ENCODE measurements at places on chromosomes 7 and 10.

GRCh38 chr10:74683067-74683466, 143.3 kb upstream of the KAT6B start:
- no peak for DNase-seq

GRCh38 chr7:44967571-44968446, 11.0 kb downstream of the MYO1G start:
- peak; percentile 13 for DNase-seq

DNA sequence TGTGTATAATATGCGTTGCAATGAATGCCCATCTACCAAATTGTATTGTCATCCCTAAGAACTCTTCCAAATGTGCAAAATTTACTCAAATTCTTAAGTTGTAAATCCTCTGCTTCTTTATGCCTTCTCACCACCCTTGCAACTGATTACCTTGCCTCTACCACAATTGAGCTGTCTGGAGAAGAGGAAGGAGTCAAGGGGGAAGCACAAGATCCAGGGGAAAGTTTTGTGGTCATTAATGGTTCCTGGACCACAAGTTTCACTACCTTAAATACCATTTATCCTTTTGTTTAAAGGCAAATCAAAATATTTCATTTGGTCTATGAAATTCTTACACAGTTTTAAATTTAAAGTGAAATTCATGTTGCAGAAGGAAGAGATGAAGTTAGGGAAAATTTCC, 16.7 kb downstream of the CRPPA start:
- no peak for DNase-seq

DNA sequence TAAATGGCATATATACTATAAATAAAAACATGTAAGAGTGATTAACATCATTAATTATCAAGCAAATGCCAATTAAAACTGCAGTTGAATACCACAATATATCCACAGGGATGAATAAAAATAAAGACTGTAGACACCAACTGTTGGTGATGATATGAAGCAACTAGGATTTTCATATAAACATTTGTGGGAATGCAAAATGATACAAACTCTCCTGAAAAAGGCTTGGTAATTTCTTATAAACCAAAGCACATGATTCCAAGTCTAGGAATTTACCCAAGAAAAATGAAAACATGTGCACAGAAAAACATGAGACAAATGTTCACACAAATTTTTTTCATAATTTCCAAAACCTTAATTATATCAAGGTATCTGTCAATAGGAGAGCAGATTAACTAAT, 448.1 kb downstream of the ETV1 start:
- DNase-seq, result no peak

GRCh38 chr7:1753564-1753867, 83.4 kb downstream of the ELFN1 start:
- no peak for DNase-seq

- DNase-seq, result no peak
These were observed 152.6 kb downstream of the PKD1L1 start for GRCh38 chr7:47795631-47796030.

DNA sequence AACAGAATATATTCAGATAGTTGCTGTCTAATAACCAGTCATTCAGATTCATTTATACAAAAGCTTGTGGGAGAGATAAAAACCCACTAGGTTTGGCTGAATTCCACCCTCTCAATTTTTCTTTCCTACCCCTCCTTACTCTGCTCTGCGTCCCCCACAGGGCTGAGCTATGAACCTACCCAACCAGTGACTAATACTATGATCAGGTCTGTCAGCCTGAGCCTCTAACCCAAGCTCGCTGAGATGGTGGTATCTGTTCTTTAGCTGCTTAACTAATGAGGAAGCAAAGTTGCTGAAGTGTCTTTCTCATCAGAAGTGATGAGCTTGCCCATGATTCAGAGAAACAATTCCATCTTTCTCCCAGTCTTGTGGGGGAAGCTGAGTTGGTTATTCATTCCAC, 248.7 kb upstream of the GPR26 start:
- DNase-seq, result no peak

DNA sequence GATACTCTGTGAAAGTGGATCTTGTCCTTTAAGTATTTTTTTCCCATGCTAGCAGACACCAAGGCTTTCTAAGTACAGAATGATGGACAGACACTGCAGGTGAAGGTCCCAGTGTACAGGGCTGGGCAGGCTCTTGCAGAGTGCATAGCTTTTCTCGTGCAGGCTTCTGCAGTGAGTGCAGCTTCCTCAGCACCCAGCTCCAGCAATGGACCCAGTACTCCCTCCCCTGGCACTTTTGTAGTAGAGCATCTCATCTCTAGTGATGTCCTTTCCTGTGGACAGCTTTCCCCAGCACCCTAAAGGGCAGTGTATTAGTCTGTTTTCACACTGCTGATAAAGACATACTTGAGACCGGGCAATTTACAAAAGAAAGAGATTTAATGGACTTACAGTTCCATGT, 104.3 kb downstream of the CUL2 start:
- DNase-seq, result no peak

DNA sequence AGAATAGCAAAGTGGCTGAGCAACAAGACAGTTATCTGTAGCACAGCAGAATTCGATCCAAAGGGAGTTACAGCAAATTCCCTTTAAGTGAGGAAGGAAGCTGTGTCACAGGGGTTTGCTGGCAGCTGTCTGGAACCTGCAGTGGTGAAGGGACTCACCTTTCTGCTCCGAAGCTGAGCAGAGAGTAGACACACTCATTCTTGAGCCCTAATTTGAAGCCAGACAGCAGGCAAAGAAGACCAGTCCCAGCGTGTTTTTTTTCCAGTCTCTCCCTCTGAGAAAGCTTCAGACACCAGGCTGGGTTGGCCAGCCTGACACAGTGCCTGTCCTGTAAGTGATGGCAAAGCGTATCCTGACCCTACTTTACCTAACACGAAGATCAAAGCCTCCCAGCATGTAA, 210.7 kb downstream of the TRIL start:
- no peak for DNase-seq

DNA sequence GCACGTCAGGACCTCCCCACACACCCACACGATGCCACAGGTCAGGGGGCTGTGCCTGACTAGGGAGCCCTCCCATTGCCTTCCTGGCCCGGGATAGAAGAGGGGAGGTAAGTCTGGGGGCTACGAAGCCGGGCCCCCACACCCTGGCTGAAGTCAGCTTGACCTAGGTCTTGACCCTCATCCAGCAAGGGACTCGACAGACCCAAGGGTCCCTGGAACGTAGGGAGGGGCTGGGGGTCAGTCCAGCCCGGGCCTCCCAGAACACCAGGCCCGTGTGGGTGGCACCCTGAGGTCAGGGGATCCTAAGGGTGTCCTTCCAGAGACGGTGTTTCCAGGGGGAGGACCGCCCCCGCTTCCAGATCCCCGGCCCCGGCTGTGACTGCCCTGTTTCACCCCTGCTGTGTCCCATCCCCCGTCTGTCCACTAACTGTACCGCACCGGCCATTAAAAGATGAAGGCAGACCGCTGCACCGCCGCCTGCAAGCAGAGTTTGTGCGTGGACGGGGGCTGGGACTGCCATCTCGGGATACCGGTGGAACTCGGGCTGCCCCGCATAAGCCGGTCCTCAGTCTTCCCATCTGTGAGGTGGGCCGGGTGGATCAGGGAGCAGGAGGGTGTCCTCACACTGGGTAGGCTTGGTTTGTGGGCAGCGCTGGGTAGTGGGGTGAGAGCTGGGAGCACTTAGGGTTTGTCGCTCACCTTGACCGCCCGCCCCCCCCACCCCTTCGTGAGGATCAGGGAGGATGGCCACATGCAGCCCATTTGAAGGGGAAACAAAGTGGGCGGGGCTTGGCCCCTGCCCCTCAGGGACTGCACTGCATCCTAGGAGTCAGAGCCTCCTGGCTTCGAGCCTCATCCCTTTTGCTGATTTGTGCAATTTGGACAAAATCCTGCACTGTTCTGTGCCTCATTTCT, 21.1 kb downstream of the SLC29A4 start:
- no peak for DNase-seq

GRCh38 chr7:120169996-120170783, 102.8 kb upstream of the KCND2 start:
- no peak for DNase-seq

DNA sequence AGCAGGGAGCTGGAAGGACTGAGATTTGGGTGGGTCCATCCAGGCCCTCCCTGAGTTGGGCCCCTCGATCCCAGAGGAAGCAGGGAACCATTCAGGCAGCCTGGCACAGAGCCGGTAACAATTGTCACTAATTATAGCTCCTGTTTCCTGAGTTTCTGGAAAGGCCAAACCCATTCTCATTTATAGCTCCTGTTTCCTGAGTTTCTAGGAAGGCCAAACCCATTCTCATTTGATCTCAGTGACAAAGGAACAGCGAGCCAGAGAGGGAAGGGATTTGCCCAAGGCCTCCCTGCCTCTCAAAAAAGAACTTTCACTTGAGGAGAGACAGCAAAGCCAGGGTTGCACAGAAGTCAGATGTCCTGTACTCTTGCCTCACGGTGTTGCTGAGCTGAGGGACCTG, 521.9 kb downstream of the TYW1 start:
- DNase-seq, result no peak

GRCh38 chr10:43900571-43900970, 251.9 kb upstream of the ZNF32 start:
- DNase-seq, result no peak

DNA sequence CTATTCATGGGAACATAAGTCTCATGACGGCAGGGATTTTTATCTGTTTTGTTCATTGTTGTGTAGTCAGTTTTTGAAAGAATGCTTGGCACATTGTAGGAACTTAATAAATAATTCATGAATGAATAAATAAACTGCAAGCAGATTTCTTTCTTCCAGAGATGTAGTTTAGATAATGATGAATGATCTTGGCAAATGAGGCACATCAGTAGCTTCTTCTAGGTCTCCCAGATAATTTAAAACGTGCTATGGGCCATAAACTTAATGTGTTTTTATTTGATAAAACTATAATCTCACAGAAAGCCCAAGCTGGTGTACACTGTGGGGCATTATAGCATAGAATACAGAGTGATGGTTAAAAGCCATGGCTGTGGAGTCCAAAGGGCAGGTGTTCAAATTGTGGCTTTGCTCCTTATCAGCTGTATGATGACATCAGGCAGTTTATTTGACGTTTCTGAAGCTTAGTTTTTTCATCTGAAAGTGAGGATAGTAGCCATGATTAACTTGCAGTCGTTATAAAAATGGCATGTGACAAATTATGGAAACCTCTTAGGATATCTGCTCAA, 3.5 kb downstream of the MGAM start:
- DNase-seq, result no peak

GRCh38 chr7:157907091-157907490, 570.3 kb downstream of the DNAJB6 start:
- DNase-seq, result no peak

DNA sequence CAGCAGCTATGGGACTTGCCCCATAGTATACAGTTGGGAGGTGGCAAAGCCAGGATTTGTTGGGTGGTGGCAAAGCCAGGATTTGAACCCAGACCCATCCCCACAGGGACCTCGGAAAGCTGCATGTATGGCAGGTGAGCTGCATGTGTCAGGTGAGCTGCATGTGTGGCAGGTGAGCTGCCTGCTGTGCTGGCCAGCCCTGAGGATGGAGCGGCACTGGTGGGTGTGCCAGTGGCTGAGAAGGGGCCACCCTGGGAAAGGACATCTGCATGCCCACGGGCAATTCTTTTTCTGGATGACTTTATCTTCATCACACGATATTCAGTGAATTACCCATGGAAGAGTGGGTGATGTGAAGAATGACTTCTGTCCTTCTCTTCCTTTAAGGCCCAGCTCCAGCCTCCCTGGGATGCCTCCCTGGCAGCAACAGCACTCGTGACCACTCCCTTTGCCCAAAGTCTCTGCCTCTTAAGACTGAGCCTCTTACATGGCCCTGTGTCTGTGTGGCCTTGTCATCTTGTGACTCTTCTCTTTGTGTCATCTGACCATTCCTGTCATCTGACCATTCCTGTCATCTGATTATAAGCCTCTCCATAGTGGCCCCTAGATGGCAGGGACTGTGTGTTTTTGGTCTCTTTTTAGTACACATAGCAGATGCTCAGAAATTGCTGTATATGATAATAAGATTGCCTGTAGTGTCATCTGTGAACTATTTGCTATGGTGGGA, 25.0 kb downstream of the CLEC2L start:
- no peak for DNase-seq

- DNase-seq, result no peak
These were observed 45.5 kb upstream of the ADARB2 start for GRCh38 chr10:1782841-1783240.

GRCh38 chr10:89426230-89426868, 12.0 kb downstream of the IFIT5 start:
- no peak for DNase-seq

DNA sequence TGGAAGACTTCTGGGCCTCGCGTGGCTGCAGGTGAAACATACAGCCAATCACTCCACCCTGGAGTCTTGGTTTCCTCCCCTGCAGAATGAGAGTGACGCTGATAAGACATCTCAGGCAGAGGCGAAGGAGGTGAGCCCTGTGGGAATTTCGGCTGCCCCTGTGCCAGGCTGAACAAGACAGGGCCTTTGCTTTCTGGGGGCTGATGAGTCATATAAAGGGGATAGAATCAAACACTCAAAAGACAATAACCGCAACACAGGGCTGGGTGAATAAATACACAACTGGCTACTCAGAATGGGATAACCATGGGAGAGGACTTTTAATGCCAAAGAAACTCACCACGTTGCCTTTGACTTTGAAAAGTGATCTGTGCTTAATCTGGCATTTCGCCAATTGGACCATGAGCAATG, 143.8 kb downstream of the KCNMA1 start:
- DNase-seq, result no peak

- no peak for DNase-seq
These were observed 50.5 kb upstream of the TRIL start for GRCh38 chr7:29008590-29008989.

DNA sequence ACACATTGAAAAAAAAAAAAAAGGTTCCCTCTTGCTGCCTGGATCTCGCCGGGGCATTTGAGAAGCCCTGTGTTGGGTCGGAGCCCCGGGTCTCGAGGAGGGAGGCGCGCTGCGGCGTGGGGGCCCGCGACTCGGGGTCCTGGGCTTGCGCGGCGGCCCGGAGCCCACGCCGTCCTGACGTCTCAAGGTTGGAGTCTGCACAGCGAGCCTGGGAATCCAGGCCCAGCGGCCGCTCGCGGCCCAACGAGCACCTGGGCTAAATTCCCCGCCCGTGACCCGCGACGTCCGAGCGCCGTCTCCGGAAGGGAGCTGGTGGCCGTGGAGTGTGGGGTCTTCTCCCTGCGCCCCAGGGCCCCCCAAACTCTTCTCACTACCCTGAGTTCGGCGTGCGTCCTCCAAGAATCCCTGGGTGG, 1.4 kb upstream of the CTBP2 start:
- no peak for DNase-seq

DNA sequence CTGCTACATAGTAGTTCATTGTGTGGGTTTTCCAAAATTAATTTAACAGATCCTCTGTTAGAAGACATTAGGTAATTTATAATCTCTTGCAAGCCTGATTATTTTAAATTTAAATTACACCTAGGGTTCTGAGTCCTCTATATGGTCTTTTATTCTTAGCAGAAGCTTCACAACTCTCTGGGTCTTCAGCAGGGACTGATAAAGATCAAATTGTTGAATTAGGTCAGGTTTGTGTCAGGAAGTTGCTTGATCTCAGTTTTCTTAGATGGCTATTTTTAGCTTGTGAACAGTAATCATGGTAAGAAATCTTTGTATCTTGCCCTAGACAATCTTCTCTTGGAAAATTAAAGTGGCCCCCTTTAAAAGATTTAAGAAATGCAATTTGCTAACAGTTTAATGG, 183.1 kb upstream of the HDAC9 start:
- DNase-seq, result no peak

Measured in activated CD4-positive, alpha-beta T cell treated with anti-CD3 and anti-CD28 coated beads, Interleukin-2, amount 50 U/mL, for 48 hours (primary cell).